ENCODE measurements at places on chromosomes 16 and 17.

DNA sequence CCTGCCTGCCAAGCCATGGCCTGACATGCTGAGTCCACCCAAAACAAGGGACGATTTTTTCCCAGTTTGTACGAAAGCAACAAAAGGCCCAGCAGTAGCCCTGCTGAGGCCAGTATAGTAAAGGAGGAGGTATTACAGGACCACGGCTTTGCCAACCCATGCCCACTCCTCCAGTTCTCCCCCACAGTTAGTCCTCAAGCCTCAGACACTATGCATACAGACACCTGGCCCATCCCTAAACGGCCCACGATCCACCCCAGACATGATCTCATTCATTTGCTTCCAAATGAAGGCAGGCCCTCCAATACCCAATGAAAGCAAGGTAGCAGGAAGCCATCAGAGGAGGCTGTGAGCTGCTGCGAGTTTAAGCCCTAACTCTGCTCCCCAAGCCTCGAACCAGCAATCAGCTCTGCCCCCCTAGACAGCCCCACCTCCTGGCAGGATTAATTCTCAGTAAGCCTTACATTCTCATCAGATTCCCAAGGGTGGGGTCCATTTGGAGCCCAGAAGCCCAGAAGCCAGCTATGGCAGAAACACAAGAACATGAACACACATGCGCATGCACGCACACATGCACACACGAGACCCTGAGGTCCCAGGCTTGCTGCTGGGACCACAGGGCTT, 4.9 kb downstream of the HDAC5 start:
- DNase-seq: no peak

GRCh38 chr17:15741624-15742023, 9.5 kb downstream of the TBC1D26 start:
- DNase-seq: no peak

DNA sequence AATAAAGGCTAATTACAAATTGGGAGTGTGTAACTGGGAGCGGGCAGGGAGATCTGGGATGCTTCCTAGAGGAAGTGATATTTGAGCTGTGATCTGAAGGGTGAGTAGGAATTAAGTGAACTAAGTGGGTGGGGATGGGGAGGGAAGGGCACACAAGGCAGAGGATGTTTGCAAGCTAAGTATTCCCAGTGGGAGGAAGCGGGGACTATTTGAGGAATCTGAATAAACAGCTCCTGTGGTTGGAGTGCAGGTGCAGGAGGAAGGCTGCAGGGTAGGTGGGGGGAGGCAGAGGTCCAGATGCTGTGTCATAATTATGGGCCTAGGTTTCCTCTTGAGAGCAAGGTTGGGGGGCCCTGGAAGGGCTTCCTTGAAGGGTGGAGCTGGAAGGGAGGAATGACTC, 102.1 kb upstream of the HS3ST2 start:
- DNase-seq: no peak

- peak; percentile 17 for DNase-seq
Measured at GRCh38 chr16:85983606-85984230, 84.8 kb downstream of the IRF8 start.

DNA sequence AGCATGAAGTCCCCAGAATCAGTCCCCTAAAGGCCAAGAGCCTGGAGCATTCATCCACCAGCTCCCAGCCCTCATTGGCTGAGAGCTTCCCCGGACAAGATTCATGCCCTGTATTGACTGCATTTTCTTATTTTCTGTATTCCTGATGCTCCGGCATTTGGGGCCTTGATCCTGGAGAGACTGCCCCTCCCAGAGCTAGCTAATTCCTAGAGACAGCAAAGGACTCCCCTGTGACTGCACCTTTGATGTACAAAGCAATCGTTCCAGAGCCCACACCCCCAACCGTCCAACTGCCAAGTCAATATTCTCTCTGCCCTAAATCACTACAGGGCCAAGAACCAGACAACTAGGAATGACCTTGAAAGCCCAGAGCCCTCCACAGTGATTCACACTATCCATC, 93.4 kb upstream of the CDH5 start:
- DNase-seq: no peak

- DNase-seq: no peak
Measured at GRCh38 chr17:13209081-13209480, 191.3 kb upstream of the ELAC2 start.

DNA sequence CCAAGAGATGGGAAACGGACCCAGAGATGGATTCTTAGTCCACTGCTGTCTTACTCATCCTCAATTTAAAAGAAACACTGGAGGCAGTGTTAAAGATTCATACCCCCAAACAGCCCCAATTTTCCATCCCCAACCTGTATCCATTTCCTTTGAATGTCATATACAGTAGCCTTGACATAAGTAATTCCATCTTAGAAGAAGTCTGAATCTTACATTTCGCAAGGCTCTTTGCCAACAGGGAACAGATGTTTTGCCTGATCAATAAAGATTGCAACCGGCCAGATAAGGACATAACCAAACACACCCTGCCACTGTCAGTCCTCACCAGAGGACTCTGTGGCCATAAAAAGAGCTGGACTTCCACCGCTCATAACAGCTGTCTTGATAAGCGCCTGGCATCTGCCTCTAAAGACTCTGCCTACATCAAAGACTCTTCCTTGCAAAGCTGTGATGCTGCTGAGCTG, 59.0 kb upstream of the MED9 start:
- no peak for DNase-seq

DNA sequence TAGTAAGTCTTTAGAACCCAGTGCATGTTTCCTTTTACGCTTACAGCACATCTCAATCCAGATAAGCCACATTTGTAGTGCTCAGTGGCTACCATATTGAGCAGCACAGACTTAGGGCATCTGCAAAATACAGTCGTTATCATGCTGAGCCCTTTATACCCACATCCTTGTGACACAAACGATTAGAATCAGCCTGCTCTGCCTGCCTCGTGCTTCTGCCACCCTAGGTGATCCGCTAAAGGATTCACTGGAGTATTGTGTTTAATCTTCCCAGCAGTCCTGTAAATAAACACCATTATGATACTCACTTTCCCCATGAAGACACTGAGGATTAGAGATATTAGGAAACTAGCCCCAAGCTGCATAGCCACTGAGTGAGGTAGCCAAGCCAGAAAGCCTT, 51.3 kb upstream of the FA2H start:
- no peak for DNase-seq

DNA sequence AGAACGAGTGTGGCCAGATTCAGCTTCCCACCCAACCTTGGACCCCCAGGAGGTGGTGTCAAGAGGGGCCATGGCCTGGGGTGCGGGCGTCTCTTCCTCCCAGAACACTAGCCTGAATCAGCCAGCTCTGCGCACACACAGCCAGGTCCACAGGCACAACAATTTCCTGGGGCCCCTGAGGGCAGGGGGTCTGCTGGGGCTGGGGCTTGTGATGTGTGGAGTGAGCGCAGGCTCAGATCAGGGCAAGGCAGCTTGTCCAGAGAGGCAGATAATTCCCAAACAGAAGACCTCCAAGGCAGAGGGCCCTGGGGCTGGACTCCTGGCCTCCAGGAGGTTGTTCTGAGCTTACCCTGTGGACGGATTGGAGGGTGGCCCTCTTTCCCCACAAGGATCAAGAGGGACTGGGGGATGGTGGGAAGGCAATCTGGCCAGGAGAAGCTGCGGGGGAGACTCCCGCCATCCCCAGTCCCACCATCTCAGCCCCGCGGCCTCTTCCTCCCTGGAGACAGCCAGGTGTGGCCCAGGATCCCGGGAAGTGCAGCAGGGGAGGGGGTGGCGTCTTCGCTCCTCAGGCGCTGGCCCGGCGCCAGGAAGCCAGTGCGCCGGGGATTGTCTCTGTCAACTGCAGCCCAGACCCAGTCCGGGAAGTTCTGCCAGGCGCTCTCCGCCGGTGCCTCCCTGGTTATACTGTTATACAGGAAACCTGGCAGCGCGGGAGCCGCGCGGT, 52.0 kb upstream of the AMZ2 start:
- no peak for DNase-seq

DNA sequence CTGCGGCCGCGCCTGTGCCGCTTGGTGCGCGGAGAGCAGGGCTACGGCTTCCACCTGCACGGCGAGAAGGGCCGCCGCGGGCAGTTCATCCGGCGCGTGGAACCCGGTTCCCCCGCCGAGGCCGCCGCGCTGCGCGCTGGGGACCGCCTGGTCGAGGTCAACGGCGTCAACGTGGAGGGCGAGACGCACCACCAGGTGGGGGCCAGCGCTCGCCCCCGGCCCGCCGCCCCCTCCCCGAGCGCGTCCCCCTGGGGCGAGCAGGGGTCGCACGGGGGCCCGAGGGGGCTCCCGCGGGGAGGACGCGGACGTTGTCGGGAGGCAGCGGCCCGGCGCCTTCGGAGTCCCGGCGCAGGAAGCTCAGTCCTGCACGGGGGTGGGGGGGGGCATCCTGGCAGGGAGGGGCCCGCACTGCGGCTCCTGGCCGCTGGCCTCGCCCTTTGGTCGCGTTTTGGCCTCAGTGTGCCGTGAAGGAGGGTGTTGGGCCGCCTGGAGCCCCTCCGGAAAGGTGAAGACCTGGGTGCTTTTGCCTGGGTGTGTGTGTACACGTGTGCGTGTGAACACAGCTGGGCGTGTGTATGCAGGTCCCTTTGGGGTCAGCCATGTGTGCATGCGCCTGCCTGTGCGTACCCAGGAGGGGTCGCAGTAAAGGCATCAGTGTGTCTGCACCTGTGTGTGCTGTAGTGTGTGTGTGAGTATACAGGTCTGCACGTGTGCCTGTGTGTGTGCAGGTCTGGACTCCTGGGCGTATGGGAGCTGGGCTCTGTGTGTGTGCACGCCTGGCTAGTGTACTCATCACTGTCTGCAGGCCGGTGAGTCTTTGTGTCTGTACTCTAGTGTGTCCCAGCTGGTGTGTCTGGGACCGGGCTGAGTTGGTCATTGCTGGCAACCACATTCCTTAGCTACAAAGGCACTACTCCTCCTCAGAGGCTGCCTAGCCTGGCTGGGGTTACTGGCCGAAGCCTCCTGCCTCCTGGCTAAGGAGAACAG, 615 bp downstream of the NHERF2 start:
- DNase-seq: no peak

DNA sequence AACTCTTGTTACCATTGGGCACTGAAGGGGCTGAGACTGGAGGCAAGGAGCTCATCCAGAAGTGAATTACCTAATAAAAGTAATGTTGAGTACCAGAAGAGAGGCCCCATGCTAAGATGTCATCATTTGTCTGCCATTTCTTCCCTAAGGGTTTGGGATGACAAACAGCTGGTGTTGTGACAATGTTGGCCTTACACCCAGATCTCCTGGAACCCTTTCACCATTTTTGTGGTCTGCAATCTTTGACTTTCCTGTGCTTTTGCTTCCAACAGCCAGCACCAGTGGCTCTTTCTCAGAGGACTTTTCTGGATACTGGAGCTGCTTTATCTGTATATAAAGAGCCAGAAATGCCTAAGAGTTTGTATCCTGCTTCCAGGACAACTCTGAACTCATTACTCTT, 84.1 kb downstream of the SHISA9 start:
- no peak for DNase-seq

DNA sequence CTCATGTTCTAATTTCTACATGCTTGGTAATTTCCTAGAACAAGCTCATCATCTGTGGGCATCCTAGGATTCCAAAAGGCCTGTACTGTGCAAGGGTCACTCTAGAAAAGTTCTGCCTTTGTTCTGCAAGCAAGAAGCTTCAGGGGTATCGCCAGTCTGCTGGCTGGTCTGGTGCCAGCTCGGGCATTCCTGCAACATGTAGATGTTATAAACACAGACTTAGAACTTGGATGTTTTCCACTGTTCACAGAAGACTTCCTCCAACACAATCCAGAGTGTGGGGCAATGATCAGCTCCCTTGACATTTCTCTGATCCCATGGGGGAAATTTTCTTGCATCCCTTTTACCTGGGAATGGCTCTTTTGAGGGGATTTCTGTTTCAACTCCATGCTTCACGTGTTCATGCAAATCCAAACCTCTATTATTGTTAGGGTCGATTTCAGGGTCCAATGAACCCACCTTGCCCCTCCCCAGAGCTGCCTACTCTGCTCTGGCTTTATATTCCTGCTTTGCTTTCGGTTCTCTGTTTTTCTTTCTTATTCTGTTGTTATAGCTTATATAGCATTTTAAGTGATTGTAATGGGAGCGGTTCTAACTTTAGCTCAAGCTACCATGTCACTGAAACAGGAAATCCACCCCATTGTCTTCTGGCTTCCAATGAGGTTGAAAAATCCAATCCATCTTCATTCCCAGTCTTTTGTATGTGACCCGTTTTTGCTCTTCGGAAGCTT, 25.3 kb downstream of the UBE2O start:
- no peak for DNase-seq

DNA sequence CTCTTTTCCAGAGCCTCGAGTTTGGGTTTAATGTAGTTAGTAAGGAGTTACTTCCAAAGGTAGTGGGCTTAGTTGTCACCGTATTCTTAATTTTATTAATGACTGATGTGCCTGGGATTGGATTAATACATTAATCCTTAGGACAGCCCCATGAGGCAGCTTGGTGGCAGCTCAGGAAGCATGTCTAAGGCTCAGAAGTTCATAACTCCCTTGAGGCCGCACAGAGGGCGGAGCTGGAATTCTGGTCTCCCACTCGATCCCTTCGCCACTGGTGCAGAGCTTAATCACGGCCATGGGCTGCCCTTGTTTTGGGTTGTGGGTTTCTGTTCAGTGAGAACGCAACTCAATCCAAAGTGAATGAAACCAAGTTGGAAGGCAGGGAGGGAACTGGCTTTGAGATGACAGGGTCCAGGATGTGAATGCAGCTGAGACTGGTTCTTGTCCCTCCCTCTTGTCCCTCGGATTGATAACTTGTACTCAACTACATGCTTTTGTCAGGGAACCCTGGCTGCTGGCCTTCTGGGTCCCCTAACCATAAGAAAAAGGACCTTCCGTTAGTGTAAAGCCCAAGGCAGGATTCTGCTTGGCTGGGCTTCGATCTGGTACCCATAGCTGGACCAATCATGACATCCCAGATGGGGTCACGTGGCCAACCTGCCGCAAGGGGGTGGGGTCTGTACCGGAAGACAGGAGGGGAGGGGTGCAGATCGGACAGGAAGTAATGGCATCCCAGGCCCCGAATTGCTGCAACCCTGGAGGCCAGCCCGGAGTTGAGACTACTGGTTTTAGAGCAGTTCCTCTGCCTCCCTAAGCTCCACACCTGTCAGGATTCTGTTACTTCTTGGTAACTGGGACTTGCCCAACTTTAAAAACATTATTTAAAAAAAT, 45.4 kb downstream of the SNX20 start:
- DNase-seq: no peak

DNA sequence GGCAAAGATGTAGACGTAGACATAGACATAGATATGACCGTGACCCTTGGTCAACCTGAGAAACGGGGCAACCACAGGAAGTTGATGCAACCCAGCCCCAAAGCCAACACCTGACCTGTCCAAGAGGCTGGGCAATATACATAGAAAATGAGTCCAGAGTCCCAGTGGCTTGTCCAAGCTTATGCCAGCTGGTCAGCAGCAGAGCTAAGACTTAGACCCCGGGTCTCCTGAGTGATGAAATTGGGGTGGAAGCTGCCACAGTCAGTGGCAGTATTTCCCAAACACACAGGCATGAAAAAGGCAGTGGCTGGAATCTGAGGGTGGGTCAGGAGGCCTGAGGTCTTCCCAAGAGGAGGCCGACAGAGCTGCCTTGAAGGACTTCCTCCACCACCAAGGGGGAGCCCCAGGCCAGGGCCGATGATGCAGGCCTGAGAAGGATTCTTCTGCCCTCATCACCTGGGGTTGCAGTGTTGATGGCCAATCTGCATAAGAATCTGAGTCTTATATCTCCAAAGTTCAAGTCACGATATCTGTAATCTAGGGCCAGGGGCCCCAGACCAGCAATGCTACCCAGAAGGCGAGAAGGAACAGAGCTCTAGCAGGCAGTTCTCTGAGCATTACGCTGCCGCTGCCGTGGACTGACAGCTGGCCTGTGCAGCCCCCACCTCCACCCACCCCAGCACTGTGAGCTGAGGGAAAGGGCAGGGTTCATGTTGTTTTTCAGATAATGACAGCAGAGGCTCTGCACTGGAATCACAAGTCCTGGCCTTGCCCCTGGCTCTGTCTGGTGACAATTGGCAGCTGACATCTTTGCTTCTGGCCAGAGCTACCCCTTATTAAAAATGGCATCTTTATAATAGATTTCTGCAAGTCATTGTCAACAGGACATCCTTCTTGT, 72.7 kb downstream of the GNAO1 start:
- DNase-seq: peak; percentile 94

Data from Ammon's horn (tissue), 1 donor.